ENCODE measurements at places on chromosomes 7 and 10.
A peak's percentile ranks its signal among the peaks of the same experiment; 100 is the strongest.

DNA sequence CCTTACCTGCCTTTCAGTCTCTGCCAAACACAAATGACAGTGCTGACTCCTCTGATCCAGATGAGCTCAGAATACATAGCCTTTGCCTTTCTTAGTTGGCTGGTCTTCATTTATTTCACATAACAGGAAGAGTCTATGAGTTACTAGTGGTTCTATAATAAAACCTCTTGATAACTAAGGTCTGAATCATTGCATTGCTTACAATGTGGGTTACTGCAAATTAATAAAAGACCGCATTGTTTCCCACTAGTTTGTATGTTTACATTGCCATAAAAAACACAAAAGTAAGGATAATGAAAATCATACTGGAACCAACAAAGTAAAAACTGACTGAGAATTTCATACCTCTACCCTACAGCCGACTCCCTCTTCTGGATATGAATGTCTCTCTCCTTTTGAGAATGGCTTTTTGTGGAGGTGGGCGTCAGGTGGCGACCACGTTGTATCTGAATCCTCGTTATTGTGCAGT lies 62.0 kb upstream of the AKR1E2 start:
- DNase-seq, result peak; percentile 3

DNA sequence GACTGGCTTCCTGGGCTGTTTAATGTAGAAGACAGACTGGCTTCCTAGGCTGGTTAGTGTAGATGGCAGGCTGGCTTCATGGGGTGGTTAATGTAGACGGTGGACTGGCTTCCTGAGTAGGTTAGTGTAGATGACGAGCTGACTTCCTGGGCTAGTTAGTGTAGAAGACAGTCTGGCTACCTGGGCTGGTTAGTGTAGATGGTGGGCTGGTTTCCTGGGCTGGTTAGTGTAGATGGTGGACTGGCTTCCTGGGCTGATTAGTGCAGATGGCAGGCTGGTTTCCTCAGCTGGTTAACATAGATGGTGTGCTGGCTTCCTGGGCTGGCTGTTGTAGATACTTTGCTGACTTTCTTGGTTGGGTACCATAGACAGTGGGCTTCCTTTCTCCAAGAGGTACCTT lies 122.9 kb upstream of the PPP2R2D start:
- no peak for DNase-seq

GRCh38 chr7:4958477-4959301 lies at the start of gene MMD2:
TSS of gene MMD2 (minus strand) at chr7:4959187. CDS start at chr7:4959017, 170 bp downstream.
- no peak for DNase-seq

- DNase-seq, result no peak
Measured at GRCh38 chr10:11663763-11664555, 52.5 kb upstream of the USP6NL start.

DNA sequence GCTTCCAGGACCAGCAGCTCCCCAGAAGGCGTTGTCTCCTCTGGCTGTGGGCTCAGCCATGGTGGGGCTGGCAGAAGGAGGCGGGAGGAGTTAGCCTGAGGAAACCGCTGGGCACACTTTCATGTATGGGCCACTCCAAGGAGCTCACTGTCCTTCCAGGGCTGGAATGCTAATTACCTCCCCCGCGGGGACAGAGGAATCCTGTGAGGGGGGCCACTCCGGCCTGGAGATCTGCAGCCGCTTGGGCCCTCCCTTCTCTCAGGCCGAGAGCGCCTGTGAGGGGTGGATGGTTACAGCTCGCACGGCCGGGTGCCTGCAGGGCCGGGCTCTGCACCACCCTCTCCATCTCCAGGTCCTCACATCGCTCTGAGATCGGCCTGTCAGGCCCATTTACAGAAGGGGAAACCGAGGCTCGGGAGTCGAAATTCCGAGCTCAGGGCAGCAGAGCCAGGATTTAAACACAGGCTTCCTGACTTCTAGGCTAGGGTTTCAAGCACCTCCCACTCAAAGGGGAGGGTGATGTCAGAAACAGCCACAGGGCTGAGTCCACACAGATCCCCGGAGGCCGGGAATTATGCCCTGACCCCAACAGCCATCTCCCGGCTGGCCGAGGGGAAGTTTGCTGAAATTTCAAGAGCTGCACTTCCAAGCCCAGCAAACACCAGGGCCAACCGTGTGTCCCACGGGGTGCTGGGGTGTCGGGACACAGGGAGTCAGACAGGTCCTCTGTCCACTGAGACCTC lies 59.1 kb downstream of the PDGFA start:
- DNase-seq, result no peak

DNA sequence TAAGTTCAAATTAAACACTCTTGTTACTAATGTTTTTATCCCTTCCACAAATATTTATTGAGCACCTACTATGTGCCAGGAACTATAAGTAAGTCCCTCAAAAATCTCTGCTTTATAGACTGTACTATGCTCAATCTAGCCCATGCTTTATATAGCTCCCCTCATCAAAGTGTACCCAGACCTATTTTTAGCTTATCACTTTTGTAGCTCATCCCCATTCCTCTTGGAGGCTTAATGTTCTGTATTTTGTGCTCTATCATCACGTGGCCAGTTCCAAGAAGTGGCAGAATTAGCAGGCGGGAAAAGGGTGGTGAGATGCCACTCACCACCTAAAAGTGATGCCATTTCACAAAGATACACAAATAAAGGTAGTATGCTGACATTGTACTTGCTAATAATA lies 138.1 kb upstream of the BET1 start:
- DNase-seq, result no peak

DNA sequence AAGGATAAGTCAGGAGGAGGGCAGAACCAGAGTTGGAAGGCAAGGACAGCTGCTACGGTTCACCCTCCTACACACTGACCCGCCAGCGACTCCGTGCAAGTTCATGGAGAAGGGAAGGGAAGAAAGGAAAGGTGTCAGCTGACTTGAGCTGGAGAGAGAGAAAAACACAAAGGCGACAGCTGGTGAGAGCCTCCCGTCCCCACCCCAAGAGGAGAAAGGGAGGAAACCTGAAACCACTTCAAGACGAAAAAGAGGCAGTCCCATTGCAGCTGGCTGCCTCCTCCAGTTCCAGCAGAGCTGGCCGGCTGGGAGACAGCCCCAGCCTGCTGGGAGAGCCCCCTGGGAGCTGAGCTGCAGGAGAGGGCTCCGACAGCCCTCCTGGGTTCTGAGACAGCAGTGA lies 75.2 kb downstream of the PARD3 start:
- no peak for DNase-seq

- no peak for DNase-seq
Measured at GRCh38 chr10:84360637-84361365, 32.4 kb downstream of the CCSER2 start.

GRCh38 chr10:23190872-23191763 lies 994 bp upstream of the PTF1A start:
- no peak for DNase-seq

- no peak for DNase-seq
Measured at GRCh38 chr7:24697416-24697815, 59.8 kb downstream of the GSDME start.

DNA sequence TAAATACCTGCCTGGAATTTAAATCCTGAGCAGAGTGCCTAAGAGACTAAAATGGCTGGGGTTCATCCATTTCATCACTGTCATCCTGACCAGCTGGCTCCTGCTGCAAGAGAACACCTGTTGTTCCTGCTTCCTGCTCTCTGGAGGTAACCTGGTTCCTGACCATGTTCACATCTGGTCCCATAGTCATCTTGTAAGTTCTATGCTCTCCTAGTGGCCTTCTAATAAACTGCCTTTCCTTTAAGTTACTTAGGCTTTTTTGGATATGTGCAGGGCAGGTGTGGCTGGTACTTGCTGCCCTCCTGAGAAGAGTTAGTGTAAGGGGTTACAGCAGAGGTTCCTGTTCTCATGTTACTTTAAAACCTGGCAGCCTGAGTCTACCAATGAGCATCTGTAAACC lies 80.0 kb downstream of the NRCAM start:
- no peak for DNase-seq

GRCh38 chr10:1403508-1404322 lies 333.6 kb downstream of the ADARB2 start:
- DNase-seq, result no peak

GRCh38 chr7:36085096-36085495 lies 68.0 kb upstream of the EEPD1 start:
- DNase-seq, result no peak

GRCh38 chr7:118148930-118149329 lies 35.0 kb upstream of the LSM8 start:
- no peak for DNase-seq

GRCh38 chr7:141562543-141562942 lies 11.3 kb downstream of the AGK start:
- DNase-seq, result no peak

DNA sequence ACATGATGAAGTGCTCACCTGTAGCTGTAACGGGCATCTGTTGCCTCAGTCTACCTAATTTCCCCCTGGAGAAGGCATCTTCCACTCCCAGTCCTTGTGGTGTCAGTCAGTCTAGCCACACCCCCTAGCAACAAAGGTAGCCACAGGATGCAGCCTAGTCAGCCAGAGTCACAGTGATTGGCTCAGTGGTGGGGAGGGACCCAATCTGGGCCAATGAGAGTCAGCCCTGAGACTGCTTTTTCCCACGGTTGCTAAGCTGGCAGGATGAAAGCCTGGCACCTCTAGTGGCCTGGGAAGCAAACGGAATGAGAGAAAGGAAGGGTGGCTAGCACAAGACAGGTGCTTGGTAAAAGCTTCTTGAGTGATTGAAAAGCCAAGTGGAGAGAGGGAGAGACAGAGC lies 118.6 kb downstream of the SH3PXD2A start:
- peak; percentile 29 for DNase-seq

- DNase-seq, result peak; percentile 54
Measured at GRCh38 chr10:79904671-79905321, 44.1 kb downstream of the SFTPD start.

- no peak for DNase-seq
Measured at GRCh38 chr10:77311186-77311585, 326.4 kb downstream of the KCNMA1 start.

DNA sequence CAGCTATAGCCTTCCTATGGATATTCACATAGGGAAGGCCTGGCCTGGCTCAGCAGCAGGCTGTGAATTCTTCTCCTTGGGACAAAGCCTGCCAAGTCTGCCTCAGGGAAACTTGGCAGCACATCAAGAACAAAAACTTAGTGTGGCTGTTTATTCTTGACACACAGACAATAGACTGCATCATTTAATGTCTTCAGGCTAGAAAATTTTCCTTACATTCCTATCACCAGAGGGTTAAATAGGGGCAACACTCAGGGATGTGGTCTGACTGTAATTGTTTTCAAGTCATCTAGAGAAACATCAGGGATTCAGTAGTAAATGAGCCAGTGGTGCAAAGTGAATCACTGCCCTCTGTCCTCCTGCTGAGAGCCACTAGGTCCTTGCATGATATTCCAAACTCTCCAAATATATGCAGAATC lies 137.3 kb downstream of the SEMA3C start:
- DNase-seq, result no peak

- no peak for DNase-seq
Measured at GRCh38 chr10:95475827-95476468, 85.2 kb downstream of the SORBS1 start.

DNA sequence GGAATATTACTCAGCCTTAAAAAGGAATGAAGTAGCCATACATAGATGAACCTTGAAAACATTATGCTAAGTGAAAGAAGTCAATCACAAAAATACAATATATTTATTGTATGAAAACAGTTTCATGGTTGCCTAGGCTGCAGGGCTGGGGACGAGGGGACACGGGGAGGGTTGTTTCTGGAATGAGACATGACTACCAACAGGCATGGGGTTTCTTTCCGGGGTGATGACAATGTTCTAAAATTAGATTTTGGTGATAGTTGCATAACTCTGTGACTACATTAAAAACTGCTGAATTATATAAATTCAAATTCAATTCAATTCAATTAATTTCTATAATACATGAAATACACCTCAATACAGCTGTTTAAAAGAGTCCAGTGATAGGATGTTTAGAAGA lies 88.0 kb downstream of the ARHGAP22 start:
- no peak for DNase-seq

- no peak for DNase-seq
Measured at GRCh38 chr7:477626-478220, 41.9 kb downstream of the PDGFA start.

DNA sequence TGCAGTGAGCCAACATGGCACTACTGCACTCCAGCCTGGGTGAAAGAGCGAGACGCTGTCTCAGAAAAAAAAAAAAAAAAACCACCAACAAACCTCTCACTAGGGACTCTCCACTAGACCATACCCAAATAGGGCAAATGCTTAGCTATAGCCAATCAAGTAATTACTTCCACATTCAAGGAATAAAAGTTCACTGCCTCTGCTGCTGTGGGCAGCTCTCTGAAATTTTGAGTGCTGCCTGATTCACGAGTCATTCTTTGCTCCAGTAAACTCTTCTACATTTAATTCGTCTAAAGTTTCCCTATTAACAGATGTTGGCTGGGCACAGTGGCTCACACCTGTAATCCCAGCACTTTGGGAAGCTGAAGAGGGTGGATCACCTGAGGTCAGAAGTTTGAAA lies 4.7 kb upstream of the NRBF2 start:
- no peak for DNase-seq

- no peak for DNase-seq
Measured at GRCh38 chr10:52967806-52968795, 195.5 kb upstream of the MBL2 start.

Measured in activated CD4-positive, alpha-beta T cell treated with anti-CD3 and anti-CD28 coated beads, Interleukin-2, Interleukin-4, amounts not matched to agents 100 ng/mL and 50 ng/mL, durations not matched to agents 16 hours and 8 hours (primary cell).